ENCODE measurements at places on chromosomes 12 and 14.

GRCh38 chr12:56723889-56724700, 1.0 kb downstream of the NACA start:
- no peak for DNase-seq

DNA sequence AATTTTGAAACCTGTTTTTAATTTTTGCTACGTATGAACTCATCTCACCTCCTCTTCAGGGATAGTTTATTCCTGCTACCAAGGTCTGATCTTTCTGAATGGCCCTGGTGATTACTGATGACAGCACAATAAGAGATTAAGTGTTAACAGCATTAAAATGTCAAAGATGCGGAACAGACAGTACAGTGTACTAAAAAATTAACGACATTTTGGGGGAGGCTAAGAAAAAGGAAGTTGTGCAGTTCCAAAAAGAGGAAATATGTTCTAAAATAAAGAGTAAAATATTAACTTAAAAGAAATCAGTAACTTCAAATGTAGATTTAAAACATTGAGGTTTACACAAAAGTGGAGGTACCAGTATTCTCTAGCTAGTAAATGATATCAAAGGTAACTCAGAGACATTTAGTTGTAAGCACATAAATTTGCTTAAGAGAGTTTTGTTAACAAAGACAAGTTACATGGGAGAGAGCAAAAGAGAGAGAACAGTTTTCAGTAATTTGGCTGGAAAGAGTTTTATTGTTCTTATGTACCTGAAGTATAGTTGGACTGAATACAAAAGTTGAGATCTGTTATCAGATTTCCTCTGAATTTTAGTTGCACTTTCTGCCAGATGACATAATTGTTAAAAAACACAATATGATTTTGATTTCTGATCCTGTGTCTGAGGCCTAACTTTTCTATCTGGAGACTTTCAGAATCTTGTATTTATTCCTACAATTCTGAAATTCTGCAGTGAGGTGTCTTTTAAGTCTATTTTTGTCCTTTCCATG, 4.2 kb upstream of the CLECL1 start:
- no peak for DNase-seq

DNA sequence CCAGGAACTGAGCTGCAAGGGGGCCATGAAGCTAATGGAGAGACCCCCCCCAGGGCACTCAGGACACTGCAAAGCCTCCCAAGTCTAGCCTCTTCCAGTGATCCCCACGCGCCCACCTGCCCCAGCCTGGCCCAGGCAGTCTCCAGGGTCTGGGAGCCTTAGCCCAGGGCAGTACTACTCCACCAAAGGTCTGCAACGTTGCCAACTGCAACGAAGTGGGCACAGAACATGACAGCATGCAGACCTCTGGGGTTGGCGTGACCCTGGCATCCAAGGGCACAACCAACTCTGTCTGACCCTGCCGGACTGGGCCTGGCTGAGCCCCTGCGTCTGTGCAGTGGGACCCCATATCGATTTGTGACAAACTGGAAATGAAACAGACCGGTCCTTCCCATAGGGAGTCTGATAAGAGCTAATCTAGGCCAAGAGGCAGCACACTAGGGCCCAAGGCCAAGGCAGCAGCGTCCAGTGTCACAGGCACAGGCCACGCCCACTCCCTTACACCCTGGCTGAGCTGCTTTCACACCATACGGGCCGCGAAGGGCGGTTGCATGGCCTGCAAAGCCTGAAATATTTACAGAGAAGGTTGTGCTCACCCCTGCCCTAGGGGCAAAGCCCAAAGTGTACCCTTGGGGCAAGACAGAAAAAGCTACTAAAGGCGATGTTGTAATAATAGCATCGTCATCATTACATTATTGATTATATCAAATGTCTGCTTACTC, 76.7 kb downstream of the NCOR2 start:
- DNase-seq: no peak

DNA sequence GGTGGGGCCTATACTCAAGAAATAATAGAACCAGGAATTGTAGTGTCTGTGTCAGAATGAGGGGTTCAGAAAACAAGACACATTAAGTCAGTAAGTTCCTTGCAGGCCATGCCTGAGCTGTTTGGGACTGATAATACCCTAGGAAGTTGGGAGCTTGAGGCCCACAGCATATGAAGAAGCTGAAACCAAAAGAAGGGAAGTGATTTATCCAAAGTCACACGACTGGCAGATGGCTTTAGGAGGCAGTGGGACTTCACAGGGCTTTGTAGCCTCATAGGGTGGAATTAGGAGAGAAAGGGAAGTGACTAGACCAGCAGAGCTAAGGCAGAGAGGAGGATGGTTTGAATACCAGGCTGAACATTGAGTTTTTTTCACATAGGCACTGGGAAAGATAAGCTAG, 56.6 kb upstream of the SRSF5 start:
- no peak for DNase-seq

- peak; percentile 33 for DNase-seq
Measured at GRCh38 chr12:121223292-121224285, 13.7 kb downstream of the P2RX4 start.

GRCh38 chr14:96727491-96727890, 69.7 kb upstream of the VRK1 start:
- no peak for DNase-seq

- no peak for DNase-seq
Measured at GRCh38 chr14:23580948-23581281, 2.3 kb upstream of the JPH4 start.

GRCh38 chr12:81597928-81598604, 161.1 kb downstream of the PPFIA2 start:
- no peak for DNase-seq

GRCh38 chr12:105676694-105677093, 346.2 kb downstream of the C12orf75 start:
- DNase-seq: no peak

DNA sequence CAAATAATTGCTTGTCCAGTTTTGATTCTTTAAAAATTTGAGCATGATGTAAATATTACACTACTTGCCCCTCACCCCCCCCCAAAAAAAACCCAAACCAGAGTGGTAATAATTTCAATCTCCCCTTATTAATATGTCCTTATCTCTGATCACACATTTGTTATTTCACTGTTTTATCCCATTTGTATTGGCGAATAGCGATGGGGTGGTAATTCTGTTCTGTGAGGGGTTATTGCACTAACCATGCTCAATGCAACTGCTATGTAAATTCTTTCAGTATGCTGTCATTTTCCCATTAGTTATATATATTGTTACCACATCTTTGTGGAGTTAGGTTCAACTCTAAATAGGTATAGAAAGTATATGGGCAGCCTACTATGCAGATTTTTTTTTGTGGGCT, 1.1 kb downstream of the RIMKLB start:
- DNase-seq: no peak

DNA sequence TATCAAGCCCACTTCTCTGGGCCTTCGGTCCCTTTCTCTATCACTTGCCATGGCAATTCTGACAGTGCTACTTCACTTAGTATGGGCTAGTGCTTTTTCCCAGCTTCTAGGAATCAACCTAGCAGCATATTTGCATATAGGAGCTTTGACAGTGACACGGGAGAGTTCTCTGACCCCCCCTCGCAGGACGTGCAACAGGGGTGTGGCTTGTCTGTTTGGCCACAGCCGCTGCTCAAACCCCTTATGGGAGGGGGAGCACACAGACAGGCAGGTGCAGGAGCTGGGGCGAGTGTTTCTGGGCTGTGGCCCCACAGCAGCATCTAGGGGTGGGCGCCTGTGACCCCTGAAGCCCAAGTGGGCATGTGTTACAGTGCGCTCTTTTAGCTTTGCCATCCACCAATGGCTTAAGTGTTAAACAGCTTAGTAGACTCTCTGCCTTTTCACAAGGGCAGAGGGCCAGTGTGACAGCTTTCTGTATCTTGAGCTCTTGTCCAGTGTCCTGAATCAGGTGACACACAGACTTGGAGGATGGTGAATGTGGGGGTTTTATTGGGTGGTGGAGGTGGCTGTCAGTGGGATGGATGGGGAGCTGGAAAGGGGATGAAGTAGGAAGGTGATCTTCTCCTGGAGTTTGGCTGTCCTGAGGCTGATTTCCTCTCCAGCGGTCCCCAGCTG, 229.3 kb downstream of the PCNX1 start:
- no peak for DNase-seq

DNA sequence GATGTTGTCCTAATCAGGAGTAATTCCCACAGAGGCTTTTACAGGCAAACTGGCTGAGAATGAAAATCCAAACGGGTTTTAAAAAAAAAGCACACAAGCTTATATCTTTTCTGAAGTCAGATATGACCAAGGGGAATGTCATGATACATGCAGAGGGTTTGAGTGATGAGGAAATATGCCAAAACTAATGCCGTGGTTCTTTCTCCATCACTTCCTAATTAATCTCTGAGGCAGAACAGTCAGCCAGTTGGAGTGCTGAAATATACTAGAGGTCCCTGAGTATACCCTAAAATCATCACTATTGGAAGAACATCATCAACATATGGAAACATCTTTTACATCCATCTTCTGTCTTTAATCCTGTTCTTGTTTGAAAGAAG, 160.8 kb upstream of the FAR2 start:
- DNase-seq: no peak

DNA sequence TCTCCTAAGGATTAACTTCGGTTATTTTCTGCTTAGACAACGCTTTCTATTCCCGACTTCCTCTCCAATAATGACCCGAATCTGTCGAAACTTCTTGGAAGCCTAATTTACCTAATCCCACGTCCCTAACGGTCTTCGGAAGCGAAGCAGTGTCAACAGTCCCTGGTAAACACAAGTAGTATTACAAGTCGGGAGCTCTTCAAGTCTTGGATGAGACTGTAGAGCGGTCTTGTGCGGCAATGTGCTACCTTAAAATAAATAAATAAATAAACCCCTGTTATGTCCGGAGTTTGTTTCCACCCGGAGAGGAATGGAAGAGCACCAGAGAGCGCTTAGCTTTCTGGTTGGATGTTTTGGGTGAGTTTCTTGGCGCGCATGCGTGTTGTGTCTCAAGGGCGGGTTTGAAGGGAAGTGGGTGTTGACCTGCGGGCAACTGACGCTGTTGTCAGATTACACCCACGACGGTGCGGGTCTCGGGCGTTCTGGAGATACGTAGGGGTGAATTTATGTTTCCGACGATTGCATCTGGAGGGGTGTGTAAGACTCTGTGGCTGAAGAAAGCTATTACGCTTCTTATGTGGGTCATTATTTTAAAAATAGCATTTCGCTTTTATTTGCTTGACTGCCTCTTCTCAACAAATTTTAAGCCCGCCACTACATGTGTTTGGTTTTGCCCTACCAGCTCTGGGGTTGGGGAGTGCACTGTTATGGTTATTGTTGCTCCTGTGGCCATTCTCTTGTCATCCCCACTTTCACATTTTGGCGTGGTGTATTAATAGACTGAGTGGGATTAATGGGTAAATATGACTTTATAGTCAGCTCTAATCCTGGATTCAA, at the start of the genes KIAA0586 and TIMM9:
Gene KIAA0586, plus strand, starts transcription at position 439 of the 837 bp plus-strand sequence. CDS start 546 bp downstream, outside the sequence.
Gene TIMM9, minus strand, starts transcription at position 251 of the 837 bp plus-strand sequence. CDS start 15,586 bp downstream, outside the sequence.
- peak; percentile 90 for DNase-seq

DNA sequence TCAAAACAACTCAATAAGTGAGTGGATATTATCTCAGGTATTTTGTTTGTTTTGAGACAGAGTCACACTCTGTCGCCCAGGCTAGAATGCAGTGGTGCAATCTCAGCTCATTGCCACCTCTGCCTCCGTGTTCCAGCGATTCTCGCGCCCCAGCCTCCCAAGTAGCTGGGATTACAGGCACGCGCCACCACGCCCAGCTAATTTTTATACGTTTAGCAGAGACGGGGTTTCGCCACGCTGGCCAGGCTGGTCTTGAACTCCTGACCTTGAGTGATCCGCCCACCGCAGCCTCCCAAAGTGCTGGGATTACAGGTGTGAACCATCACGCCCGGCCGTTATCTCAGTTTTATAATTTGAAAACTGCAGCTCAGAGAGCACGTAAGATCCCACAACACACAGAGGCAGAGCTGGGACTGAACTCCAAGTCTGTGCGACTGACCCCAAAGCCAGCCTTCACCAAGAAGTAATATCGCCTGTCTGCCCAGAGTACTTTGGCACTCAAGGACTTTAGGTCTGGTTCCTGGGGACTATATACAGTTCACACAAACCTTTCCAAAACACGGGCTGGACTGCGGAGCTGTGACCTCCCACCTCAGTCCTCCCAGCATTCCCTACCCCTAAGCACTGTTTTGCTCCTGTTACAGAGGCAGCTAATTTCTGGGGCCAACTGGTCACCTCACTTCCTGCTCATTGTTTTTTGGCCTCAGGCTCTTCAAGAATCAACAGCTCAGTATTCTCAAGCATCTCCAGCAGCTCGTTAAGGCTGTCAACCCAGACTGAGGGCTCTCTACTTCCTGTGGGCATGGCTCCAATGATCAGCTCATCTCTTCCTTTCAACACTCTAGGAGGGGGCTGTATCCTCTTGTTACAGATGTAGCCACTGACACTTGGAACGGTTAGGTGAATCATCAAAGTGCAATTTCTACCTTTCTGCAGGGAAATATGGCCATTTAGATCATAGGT, 22.5 kb downstream of the TESC start:
- no peak for DNase-seq

GRCh38 chr14:105866841-105867321, 340.5 kb downstream of the TMEM121 start:
- DNase-seq: no peak

DNA sequence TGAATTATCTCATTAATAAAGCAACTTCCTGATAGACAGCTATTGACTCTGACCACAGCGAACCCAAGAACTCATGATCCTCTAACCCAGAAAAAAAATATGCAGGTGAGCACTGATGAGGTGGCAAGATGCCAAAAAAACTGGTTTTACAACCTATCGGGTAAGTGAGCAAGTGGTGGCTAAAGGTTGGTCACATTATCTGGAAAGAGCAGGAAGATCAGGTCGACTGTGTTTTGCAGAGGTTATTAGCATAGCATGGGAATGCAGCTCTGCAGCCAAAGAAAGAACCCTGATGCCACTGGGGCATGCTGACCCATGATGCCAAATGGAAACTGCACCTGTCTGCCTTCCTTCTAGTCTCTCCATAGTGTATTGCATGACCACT, 23.5 kb downstream of the BHLHE41 start:
- no peak for DNase-seq

DNA sequence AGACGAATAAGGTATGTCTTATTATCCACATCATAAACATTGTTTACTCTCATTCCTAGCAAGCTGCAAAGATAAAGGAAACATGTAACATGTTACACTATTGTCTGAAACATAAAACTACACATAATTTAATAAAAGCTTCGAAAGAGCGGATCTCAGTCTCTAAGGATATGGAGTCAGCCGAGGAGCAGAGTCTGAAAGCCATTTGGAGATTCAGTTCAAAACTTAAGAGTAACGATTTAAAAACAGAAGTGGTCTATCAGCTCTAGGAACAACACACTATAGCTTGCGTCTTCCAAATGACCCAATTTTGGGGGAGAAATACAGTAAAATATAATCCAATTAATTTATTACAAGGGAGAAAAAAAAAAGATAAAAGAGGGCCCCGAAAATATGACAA, 775 bp downstream of the NEMF start:
- no peak for DNase-seq

- DNase-seq: peak; percentile 55
Measured at GRCh38 chr12:52307836-52308805, 13.1 kb downstream of the KRT83 start.

DNA sequence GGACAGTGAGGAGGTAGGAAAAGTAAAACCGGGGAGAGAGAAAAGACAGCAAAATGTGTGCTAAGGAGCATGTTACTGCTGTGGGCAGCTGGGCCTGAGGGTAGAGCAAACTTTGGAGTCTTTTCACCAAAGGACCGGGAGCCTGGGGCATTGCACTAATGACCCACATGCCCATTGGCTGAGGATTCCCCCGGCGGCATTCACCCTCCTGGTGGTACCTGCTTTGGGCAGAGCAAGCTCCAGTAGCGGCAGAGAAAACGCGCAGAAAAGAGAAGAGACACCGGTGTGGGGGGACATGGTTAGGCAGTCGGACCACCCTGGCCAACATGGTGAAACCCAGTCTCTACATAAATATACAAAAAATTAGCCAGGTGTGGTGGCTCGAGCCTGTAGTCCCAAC, 83.4 kb upstream of the ESRRB start:
- DNase-seq: no peak

Data from activated T-cell treated with anti-CD3 and anti-CD28 coated beads for 48 hours (primary cell).